AG04450 (cell line): ENCODE measurements at places on chromosomes 6 and 20. TPM values are rescaled to one million over a fixed set of nuclear protein-coding genes. Genes with fewer than 3 reads are reported as not detected.

RSPO3 gene
- not detected in 2 replicates for polyA plus RNA-seq

ME1 gene
- polyA plus RNA-seq, result 29.3 and 31.8 TPM in 2 replicates

CST2 gene
- polyA plus RNA-seq, result not detected in 2 replicates

HINT3 gene
- 4.0 and 4.5 TPM in 2 replicates for polyA plus RNA-seq

TMEM217 gene
- polyA plus RNA-seq, result 7.7 and 7.8 TPM in 2 replicates

TCF19 gene
- polyA plus RNA-seq, result 3.4 and 4.2 TPM in 2 replicates

MAP3K5 gene
- polyA plus RNA-seq, result 16.1 and 17.0 TPM in 2 replicates

SCRT2 gene
- polyA plus RNA-seq, result not detected in 2 replicates

UNC5CL gene
- 0.02 TPM in 2 replicates for polyA plus RNA-seq

SIRPD gene
- polyA plus RNA-seq, result not detected in 2 replicates

RIN2 gene
- polyA plus RNA-seq, result 56.0 and 60.8 TPM in 2 replicates

PLN gene
- polyA plus RNA-seq, result 0.10 and 0.14 TPM in 2 replicates

GRCh38 chr6:20220359-20220758 lies 8.1 kb upstream of the MBOAT1 start:
- no peak for DNase-seq

GRCh38 chr20:12902992-12903391 lies 105.8 kb upstream of the SPTLC3 start:
- DNase-seq, result no peak

- DNase-seq, result no peak
Measured at GRCh38 chr6:11437824-11438459, 99.6 kb upstream of the TMEM170B start.

- DNase-seq, result no peak
Measured at GRCh38 chr6:143894655-143895054, 30.4 kb downstream of the ZC2HC1B start.

DNA sequence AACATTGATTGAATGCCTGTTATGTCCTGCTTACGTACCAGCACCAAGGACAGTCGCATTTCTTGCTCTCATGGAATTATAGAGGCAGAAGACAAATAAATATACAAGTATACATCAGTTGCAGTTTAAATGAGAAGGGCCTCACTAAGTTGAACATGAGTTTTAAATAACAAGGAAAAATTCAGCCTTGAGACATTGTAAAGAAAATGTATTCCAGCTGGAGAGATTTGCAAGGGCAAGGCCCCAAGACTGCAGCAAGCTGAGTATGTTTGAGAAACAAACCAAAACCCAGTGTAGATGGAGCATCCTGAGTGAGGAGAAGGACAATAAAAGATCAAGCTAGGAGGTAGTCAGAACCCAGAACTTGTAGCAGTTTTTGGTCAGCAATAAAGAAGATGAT lies 123.2 kb upstream of the BMP5 start:
- no peak for DNase-seq

- DNase-seq, result no peak
Measured at GRCh38 chr6:110882274-110882619, 7.7 kb downstream of the AMD1 start.

GRCh38 chr6:139080255-139080920 lies 51.8 kb downstream of the ABRACL start:
- DNase-seq, result no peak

GRCh38 chr6:166604328-166604727 lies 17.9 kb upstream of the RAMACL start:
- no peak for DNase-seq

DNA sequence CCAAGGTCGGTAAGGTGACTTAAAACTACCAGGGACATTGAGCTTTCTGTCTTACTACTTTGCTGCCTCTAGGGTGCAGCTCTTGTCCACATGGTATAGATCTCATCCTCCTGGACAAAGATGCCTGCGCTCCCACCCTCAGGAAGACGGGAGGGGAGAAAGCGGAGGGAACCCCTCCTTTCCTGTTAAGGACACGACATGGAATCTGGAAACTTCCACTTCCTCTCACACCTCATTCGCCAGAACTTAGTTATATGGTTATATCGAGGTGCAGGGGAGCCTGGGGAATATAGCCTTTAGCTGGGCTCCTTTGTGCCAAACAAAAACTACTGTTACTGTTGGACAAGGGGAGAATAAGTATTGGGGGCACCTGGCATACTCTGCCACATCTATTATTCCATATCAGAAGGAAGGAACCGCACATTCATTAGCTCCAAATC lies 224.3 kb upstream of the TSHZ2 start:
- DNase-seq, result no peak

- DNase-seq, result no peak
Measured at GRCh38 chr6:28580475-28580874, 54.8 kb downstream of the GPX5 start.

DNA sequence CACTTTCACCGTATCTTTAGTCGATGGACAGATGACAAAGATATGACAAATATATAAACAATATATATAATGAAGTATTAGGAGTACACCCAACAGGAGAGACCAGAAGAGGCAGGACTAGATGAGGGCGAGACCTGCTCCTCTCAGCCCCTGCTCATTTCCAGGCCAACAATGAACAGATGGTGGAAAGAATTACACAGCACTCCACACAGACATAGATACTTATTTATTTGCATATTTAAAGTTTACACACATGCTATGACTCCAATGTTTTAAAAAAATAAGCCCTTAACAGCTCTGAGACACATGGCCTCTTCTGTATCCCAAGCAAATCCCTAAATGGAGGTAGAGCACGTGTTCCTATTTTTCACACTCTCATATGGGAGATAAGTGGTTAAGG lies 10.4 kb downstream of the FAM210B start:
- DNase-seq, result no peak

GRCh38 chr6:125363824-125364165 lies 62.0 kb upstream of the HDDC2 start:
- DNase-seq, result no peak

GRCh38 chr6:72976484-72976883 lies 248.8 kb downstream of the KHDC1L start:
- no peak for DNase-seq

DNA sequence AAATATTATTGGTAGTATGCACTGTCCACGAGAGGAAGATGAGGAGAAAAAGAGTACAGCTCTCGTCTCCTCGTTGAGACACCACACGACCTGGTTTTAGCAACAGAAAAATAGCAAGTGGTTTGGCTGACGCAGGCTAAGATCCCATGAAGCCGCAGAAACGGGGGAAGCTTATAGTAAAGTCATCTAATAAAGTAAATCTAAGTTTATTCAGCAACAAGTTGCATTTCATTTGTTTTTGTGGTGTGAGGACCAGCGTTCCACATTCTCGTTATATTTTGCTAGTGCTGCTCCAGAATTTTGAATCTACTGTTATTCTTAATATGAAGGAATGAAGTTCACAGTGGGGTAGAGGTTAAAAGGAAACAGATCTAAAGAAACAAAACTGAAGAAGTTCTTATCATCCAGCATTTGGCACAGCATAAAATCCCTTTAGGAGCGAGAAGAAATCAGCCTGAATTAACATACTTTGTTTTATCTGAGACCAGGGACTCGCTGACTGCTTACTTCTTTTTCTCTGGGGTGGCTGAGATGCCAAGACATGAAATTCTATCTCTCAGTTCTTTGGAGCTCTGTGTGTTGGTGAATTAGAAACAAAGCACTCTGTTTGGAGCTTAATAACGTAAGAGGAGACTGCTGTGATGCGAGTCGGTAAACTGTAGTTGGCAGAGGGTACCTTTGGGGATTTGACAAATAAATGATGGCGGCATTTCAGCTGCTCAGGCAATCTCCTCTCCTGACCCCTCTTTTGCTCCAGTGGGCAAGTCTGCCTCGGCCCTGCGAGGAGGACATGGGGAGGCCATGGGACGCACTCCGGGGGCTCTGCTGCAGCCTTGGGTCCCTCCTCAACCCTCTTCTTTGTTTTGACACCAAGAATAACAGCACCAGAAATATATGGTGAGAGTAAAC lies 24.9 kb upstream of the IRF4 start:
- no peak for DNase-seq

DNA sequence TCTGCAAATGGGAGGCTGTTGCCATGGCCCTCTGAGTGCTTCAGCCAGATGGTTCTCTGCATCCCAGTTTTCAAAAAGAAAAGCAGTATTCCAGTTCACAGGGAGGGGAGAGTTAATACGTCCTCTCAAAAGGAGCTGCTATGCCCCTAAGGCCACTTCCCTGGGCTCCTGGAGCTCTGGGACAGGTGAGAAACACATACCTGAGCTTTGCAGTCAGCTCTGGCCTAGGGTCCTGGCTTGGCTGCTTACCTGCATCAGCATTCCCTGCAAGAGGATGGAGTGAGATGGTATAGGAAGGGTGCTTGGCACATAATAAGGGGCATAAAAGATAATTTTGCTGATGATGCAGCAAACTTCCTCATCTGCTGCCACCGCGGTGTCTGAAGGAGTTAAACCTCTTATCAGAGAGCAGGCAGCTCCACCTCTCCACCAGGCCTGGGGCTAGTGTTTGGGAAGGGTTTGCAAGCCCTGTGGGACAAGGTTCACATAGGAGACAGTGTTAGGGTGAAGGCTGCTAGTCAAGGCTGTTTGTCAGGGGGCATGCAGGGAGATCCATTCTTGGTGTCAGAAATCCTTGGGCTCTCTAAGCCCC lies 62.7 kb downstream of the SLC24A3 start:
- DNase-seq, result no peak

DNA sequence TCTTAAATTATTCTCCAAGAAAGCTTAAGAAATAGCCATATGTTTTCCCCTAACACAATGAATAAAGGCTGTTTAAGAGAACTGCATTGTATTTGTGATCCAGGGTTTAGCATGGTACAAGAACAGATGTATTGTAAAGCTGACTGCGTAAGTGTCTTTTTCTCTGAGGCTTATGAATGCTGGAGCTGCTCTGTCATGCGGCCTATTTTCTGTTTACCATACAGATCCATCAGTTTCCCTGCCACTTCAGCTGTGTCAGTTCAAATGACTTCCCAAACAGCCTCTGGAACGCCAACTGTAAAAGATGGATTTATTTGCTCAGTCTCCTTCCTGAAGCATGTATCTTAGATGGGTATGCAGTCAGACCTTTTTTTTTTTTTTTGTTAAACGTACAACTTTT lies 419.3 kb upstream of the HS3ST5 start:
- DNase-seq, result no peak

- no peak for DNase-seq
Measured at GRCh38 chr20:40782043-40782368, 93.0 kb upstream of the MAFB start.

DNA sequence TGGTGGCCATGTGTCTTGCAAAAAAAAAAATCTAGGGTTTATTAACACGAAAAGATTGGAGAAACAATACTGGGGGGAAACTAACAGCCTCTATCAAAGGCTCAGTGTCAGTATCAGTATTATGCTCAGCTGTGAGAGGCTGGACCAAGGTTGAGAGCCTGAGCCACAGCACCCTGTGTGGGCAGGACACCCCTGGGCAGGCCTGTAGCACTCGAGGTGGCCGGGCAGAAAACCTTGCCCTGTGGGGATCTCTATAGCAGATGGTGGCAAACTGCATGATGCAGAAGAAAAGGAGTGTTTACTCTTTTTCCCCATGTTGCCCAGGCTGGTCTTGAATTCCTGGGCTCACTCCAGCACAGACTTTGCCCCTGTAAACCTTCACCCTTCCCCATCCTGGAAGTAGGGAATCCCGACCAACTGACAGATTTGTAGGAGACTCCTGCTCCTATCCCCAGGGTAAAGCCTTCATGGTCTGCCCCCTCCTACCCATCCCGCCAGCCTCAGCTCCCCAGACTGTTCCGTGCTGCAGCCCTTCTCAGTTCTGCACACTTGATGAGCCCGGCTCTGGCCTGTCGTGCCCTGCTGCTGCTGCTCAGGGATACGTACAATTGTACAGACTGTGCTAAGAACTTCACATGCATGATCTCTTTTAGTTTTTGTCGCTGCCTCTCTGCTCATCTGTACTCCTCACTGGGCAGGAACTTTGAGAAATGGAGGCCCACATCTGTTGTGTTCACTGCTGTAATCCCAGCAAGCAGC lies 8.0 kb upstream of the KIFC1 start:
- DNase-seq, result no peak

- DNase-seq, result no peak
Measured at GRCh38 chr20:9011121-9011520, 57.8 kb upstream of the PLCB4 start.

GRCh38 chr6:10425975-10426780 lies 11.3 kb upstream of the TFAP2A start:
- no peak for DNase-seq

- no peak for DNase-seq
Measured at GRCh38 chr6:156391061-156391672, 386.0 kb upstream of the ARID1B start.

GRCh38 chr6:11386323-11386722 lies 151.2 kb upstream of the TMEM170B start:
- DNase-seq, result no peak

DNA sequence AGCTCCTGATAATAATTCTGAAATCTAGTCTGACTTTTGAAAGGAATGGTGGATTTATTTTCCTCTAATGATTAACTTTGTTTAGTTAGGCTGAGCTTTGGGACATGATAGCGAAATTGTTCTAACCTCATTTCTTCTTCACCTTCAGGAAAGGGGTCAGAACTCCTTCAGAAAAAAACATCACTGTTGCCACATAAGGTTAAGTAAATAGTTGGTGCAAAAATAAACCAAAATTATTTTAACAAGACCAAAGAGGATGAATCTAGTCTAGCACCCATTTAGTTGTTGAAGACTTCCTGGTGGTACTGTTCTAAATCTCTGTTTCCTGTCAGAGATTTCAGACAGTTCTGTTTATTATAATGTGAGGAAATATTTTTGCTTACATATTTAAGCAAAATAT lies 379.8 kb downstream of the UTRN start:
- no peak for DNase-seq

- DNase-seq, result no peak
Measured at GRCh38 chr6:34310817-34311216, 62.0 kb upstream of the SMIM29 start.

GRCh38 chr6:107674995-107675738 lies 148.9 kb downstream of the SCML4 start:
- peak; percentile 76 for DNase-seq

- DNase-seq, result no peak
Measured at GRCh38 chr20:18853946-18854646, 40.5 kb downstream of the SCP2D1 start.
